ENCODE measurements at places on chromosomes 12 and 14.

DNA sequence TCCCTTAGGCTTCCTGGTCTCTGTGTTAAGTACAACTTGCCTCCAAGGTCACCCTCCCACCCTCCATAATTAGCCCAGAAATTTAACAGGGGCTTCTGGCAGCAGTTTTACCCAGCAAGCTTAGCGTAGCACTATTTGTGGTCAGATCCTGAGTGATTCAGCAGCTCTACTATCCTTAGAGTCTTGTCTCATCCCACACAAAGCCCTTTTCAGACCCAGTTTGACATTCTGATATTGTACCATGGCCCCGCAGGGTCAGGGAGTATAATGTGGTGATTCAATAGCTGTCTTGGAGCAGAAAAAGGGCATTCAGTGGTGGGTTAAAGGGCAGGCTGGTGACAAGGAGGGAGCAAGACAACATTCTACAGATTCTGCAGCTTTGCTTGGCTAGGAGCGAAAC lies 153.8 kb upstream of the DDHD1 start:
- no peak for DNase-seq

- DNase-seq = no peak
Observed at GRCh38 chr12:75579552-75579951, 68.1 kb upstream of the KRR1 start.

GRCh38 chr12:82216475-82216874 lies 141.7 kb downstream of the CCDC59 start:
- no peak for DNase-seq

- no peak for DNase-seq
Observed at GRCh38 chr14:97166497-97166896, 369.3 kb downstream of the VRK1 start.

DNA sequence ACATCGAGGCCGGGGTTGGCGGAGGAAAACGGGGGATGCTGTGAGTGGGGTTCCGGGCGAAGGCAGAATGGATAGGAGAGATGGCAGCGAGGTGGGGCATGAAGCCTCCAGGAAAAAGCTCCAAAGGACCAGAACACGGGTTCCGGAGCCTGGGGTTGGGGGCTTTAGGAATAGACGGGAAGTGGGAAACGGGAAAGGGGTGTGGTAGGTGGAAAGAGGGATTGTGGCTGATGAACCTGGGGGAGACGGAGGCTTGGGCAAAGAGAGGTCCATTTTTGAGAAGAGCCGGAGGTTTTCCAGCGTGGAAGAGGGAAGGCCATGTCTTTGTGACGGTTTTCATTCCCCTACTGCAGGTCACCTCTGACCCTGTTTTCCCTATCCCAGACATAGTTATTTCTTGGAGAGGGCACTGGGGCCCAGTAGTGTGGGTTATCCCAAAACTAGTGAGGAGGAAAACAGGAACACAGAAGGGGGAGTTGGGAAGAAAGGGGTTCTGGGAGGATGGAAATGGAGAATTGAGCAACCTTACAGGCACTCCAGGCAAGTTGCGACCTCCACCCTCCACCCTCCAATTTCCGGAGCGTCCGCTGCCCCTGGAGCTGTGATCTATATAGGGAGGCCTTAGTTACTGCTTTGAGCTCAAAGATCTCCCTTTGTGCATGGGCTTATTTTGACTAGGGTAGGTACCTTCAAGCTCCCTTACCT lies 1.1 kb downstream of the ATN1 start:
- no peak for DNase-seq

- DNase-seq = no peak
Observed at GRCh38 chr12:42277396-42278127, 39.5 kb upstream of the YAF2 start.

DNA sequence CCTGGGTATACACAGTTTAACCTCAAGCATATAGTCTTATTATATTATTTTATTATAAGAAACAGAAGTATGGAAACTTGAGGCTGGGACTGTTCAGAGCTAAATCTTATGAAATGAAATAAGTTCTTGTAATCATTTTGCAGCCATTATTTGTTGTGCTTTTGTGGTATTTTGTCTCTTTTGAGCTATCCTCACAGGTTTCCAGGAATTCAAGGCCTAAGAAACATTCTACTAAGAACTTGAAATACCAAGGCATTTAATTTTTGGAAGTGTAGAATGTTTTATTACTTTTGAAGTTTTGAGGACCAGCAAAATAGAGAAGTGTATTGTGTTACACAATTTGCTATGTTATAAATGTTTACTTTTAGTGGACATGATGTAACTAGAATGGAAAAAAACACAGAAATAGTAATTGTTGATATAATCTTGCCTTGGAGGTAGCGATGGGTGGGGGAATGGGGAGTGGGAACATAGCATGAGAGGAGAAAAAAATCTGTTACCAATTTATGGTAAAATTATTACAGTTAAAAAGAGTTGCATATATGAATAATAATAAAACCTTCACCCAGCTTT lies 81.7 kb downstream of the CRADD start:
- no peak for DNase-seq

- no peak for DNase-seq
Observed at GRCh38 chr12:53485955-53486735, 13.1 kb downstream of the MAP3K12 start.

- DNase-seq = no peak
Observed at GRCh38 chr14:106062502-106063272, 536.3 kb downstream of the TMEM121 start.
